ENCODE measurements at places on chromosomes 7 and 10.
A peak's percentile ranks its signal among the peaks of the same experiment; 100 is the strongest.

- DNase-seq = no peak
Observed at GRCh38 chr10:24341371-24341770, 132.4 kb downstream of the KIAA1217 start.

GRCh38 chr10:60155099-60155877, 234.4 kb downstream of the ANK3 start:
- no peak for DNase-seq

DNA sequence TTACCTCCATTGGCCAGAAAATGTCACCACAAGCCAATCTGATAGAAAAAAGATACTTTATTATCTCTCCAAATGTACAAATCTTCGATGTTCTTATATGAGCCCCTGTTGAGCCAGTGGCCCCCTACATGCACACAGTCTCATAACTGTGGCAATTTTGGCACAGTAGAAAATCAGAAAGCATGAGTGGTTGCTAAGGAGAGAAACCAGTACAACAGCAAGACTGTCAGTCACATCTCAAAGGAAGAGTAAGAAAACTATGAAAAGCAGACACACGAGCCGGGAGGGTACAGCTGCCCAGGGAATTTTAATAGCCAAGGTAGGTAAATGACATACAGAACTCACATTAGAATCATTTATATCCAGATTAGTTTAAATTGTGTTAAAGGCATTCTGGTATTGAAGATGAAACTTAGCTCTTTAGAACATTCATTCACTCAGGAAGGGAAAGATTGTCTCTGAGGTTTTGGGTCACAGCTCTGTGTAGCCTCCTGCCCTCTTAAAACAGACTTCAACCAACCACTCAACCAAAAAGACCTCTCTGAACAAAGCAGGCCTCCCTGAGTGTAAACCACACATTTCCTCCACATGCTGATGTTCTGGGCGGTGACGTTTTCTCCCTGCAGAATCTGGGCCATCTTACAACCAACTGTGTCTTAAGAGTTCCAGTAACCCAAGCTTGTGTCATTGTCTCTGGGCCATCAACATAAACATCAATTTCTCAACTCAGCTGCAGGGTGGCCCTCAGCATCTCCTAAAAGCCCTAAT, 80.8 kb upstream of the ADAM12 start:
- DNase-seq = no peak

GRCh38 chr7:10128748-10129147, 844.9 kb upstream of the PHF14 start:
- no peak for DNase-seq

DNA sequence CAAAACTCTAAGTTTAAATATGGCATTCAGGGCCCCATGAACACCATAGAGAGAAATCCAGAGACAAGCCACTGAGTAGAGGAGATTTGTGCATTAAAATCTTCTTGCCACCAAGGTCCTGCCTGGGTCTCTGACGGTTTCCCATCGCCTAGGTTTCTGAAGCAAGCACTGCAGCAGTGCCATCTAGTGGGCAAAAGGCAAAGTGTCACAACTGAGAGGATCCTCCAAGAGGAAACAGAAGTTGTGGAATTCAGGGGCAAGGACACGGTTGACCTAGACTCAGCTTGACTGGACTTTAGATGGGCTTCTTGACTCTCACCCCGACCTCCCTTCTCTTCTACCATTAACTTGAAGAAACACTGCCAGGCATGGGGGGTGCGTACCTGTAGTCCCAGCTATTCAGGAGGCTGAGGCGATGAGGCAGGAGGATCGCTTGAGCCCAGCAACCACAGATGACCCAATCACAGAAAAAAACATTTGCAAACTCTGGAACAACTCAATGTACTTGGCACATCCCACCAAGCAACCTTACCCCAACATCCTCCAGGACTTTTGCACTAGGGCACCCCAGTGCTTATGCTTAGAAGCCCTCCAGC, 604.1 kb downstream of the GALNT17 start:
- peak; percentile 63 for DNase-seq

GRCh38 chr7:135248546-135248945, 14.9 kb downstream of the STRA8 start:
- DNase-seq = no peak

DNA sequence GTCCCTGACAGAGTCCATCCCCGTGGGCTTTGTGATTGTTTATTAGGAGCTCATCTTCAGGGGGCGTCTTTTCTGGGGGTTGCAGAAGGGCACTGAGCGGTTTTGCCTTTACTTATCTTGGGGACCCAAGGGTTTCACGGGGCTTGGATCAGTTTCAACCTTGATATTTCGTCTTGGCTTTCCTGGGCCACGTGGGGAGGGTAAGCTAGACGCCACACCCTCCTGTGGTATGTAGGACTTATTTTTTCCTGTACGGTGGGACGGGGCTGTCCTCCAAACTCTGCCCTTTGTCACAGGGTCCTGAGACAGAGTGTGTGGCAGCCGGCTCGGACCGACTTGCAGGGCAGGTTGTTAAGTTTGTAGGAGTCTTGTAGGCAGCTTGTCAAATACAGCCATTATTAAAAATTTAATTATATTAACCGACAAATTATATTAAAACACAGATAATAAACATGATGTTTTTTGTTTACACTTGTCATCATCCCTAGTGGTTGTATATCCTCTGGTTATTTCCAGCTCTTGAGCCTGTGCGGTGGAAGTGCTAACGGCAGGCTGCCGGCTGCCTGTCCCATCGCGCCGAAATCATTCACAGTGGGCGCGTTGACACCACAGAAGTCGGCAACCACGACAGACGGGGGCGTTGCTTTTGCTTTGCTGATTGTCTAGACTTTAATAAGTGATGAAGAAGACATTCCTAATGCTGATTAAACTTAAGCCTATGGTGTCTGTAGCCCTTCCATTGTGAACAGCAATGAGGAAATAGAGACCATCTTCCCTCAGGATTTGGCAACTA, 193.2 kb downstream of the DNAJB6 start:
- DNase-seq = no peak

GRCh38 chr7:44378744-44379143, 53.4 kb upstream of the CAMK2B start:
- peak; percentile 12 for DNase-seq

- no peak for DNase-seq
Observed at GRCh38 chr7:72435925-72436480, 23.9 kb upstream of the CALN1 start.

- DNase-seq = no peak
Observed at GRCh38 chr10:12321641-12322040, 27.7 kb upstream of the CAMK1D start.

DNA sequence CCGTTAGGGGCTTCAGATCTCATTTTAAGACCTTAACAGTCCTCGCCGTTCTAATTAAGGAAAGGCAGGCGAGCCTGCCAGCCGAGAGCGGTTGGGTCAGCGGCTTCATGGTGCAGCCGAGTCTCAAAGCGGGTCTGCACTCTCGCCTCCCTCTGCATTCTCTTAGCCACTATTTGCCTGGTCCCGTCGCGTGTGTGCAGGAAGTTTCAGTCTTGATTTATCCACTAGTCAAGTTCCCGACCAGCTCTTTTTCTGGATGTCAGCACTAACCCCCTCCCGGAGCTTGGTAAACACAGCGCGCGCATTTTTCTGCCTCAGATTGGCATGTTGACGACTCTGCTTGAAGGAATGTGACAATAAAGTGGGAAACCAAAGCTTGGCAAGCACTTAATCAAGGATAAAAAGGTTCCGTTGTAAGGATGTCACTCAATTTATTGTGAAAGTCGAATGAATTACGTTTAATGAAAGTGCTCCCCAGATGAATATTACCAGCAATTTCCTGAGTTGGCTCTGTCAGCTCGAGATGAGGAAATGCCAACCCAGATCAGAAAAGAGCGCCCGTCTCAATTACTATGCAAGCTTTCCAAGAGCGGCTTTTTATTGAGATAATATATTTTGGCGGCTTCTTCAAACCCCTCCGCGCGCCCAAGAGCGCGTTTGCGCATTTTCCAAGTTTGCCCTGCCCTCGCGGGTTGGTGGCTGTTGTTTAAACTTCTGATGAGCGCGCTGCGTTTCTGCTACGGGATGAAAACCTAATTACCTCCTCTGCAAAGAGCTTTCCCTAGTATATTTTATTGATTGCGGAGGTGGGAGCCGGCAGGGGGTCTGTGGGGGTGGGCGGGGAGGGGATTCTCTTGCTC, 7.9 kb downstream of the NXPH1 start:
- DNase-seq = no peak

DNA sequence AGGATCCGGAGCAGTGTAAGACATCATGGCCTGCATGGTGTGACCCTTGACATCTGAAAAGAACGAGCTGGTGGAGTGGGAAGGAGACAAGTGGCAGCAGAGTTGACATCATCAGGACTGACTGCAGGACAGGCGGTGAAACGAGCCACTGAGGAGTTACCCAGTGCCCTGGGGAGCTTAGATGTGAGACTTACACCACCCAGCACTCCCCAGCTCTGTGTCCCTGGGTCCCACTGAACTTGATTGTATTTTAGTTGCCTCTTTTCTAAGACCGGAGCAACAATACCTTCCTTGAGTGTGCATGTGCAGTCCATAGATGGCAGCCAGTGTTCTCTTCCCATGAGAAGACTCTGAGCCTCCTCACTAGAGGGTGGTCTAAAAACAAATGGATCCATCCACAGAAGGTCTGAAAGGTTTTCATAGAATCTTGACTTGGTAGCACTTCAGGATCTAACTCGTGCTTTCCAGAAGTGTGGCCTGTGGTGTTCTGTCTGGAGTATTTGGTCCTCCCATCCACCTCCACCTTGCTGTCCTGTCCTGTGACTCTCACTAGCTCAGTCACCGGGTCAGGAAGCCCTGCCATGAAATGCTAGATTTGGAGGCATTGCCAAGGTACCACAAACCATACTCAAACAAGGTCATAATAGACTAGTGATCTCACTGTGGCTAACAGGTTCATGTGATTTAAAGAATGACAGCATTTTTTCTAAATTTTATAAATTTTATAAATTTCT, 59.0 kb downstream of the IKZF1 start:
- DNase-seq = no peak

- no peak for DNase-seq
Observed at GRCh38 chr7:118572604-118573003, 348.1 kb downstream of the ANKRD7 start.

GRCh38 chr7:125663961-125664360, 734.3 kb upstream of the POT1 start:
- DNase-seq = no peak

DNA sequence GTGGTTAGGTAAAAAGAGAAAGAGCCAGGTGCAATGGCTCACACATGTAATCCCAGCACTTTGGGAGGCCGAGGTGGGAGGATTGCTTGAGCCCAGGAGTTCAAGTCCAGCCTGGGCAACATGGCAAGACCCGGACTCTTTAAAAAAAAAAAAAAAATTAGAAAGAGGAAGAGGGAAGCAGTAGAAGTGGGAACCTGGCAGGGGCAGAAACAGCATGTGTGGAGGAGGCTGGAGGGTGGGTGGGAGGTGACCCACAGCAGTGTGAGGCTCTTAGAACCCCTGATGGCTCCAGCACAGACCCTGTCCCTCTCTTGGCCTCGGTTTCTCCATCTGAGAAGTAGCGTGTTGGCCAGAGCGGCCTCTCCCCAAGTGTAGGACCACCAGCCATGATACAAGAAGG, 4.9 kb upstream of the CCL24 start:
- no peak for DNase-seq

DNA sequence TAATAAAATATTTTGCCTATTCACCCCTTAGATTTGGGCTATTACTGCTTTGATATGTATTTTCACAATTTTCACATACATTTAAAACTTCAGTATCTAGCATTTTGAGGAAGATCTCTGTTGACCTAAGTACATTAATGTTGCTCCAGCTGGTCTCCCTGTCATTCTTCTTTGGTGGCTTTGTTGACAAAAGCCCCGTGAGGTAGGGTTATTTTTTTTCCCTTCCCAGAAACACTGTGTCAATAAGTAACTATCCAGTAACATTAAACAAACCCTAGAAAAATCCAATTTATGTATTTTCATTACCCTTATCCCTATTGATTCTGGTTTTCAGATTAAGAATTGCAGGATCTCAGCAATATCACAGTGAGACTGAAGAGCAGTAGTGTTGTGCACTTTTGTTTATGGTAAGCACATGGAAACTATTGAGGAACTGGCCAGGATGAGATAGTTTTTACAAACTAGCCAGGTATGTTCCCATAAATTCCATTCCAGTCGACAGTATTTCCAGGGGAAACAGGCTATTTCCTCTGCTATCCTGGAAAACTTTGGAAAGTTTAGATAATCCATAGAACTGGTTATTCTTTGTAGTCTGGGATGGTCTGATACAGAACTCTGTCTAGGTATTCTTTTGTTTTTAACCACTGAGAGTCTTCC, 198.2 kb downstream of the PON1 start:
- DNase-seq = no peak

DNA sequence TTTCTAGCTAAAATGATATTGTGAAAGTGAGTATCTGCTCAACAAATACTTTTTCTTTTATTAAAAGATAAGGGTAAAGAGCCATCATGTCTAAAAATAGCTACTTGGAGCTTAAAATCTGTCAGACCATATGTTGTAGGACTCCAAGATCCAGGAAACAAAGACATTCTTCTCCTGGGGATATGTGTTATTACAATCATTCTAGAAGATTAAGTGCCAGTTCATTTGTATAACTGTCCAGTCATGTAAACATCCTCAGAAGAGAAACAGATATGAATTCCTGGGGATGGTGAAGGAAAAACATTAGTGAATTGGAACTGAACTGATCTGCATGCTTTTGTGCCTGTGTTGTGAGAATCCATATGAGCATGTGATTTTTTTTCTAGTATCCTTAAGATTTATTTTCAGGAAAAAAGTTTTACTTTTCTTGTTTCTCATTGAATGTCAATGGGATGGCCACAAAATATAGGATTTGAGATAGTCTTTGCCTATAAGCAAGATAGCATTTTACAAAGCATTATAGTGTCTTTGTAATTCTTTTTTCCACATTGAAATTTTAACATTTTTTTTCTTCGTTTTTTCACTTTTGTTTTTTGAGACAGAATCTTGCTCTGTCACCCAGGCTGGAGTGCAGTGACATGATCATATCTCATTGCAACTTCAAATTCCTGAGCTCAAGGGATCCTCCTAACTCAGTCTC, 14.4 kb upstream of the MTERF1 start:
- DNase-seq = no peak

DNA sequence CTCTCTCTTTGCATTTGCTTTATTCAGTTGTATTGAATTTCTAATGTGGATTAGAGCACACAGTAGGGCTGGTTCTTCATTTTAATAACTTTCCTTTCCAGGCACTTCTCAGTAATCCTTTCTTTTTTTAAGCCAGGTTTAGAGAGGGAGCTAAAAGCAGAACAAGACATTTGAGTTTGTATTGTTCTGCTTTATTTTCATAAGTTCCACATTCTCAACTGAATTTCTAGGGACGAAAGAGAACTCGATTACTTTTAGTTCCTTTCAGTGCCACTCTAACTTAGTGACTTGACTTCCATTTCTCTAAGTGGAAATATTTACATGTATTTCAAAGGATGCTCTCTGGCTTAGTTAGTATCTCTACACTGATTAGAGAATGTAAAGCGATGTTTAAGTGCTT, 145.6 kb downstream of the EXOC4 start:
- DNase-seq = no peak

- DNase-seq = no peak
Observed at GRCh38 chr10:97503406-97503805, 4.7 kb downstream of the UBTD1 start.

DNA sequence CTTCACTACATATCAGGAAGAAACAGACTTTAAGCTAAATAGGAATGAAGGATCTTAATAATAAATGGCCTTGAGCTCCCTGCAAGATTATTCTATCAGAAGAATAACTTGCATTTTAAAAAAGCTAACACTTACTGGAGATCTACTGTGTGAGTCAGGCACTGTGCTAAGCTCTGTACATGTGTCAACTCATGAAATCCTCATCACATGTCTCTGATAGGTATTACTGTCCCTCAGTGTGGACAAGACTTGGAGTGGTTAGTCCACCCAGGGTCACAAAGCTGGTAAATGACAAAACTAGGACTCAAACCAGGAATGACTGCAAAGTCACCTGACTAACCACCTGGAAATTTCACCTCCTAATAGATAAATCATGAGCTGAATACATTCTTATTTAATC, 57.1 kb upstream of the KCTD7 start:
- DNase-seq = no peak

All from GM13976 (cell line).